ENCODE measurements at places on chromosomes 5 and 9.

GRCh38 chr5:34743878-34744277, 87.8 kb downstream of the RAI14 start:
- DNase-seq, result no peak

DNA sequence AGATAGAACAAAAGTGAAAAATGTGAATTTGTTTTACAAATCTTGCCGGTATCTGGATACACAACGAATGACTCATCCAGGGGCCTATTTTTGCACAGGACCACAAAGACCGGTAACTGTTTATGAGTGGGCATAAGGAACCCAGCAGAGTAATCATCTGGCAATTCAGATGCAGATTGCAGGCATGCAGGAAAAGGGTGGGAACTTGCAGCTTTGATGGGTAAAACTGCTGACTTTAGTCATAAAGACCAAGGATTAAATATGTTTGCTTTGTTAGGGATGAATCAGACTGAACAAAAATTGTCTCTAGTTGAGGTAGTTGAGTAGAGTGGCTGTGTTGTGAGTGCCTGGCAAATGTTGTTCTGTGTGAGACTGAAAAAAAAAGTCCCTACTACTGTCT, 309.6 kb upstream of the CCNH start:
- DNase-seq, result no peak

DNA sequence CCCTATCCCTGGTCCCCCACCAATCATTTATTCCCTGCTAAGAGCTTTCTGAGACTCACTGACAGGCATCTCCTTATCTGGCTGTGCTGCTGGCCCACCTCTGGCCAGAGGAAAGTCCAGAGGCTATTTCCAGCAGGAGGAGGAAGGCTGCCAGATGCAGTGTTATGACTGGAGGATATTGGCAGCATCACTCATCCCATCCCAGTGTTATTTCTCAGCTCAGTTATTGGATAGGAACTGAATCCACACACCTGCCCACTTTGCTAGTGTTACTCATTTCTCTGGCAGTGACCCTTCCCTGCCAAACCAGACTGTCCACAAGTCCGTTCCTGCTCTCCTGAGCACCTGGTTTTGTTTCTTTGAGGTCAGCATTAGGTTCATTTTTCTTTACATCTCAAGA, 228.2 kb downstream of the GRIA1 start:
- DNase-seq, result no peak

- DNase-seq, result no peak
Measured at GRCh38 chr5:41707853-41708603, 162.2 kb downstream of the OXCT1 start.

DNA sequence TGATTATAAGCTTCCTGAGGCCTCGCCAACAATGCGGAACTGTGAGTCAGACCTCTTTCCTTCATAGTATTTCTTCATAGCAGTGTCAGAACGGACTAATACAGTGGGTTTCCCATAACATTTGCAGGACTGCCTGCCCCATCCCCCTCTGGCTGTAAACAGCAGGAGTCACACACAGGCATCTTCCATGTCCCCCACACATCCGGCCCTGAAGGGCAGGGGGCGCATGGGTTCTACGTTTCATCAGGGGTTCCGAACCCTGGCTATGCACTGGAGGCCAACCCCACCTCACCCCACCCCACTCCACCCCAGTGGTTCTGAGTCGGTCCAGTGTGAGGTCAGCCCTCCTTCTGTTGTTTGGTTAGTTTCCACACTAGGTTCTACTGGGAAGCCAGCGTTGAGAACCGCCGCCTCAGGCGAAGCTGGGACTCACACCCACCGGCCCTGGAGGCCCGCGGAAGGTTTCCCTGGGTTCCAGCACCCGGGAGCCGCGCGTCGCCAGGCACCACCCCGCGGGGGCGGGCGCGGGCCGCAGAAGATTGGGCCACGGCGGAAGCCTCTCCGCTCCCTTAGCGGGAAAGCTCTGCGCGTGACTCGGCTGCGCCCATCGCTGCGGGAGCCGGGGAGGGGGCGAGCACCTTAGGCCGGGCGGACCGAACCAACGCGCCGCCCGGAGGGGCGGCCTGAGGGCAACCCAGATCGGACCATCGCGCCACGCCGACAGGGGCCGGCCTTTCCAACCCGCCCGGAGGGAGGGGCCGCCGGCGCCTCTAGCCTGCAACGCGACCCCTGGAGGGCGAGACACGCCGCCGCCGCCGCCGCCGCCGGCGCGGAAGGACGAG, at the start of gene RUSC2:
TSS of gene RUSC2 (plus strand) at position 799 of the 842 bp plus-strand sequence. CDS start 56,411 bp downstream, outside the sequence.
- DNase-seq, result peak; percentile 89

DNA sequence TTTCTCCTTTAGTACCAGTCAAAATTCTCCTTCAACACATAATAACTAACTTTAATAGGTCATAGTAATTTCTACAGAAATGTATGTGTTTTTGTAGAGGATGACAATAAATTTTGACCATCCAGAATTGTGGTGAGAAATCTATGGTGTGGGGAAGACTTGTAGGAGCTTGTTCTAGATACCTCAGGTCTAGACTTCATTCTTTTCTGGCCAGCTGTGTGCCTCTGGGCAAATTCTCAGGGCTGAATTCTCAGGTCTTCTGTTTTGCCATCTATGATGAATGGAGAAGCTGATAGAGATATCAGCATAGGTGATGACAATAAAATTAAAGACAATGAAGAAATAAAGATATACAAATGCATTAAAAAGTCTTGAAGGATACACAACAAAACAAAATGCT, 298.6 kb upstream of the MEF2C start:
- no peak for DNase-seq

DNA sequence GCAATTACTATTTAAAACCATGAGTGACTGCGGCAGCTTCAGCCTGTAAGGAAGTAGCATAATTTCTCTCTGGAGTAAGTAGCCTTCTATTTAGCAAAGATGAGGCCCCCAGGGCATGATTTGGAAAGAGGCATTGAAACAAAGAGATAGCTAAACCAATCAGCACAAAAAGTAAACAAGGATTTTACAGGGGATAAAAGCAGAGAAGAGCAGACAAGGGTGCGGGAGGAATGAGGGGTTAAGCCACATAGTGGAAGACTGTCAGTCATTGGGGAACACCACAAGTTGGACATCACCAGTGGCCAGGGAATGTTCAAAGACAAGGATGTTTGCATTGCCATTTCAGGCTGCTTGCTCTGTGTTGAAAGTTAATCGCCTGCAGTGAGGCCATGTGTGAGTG, 24.0 kb upstream of the C5orf63 start:
- no peak for DNase-seq

DNA sequence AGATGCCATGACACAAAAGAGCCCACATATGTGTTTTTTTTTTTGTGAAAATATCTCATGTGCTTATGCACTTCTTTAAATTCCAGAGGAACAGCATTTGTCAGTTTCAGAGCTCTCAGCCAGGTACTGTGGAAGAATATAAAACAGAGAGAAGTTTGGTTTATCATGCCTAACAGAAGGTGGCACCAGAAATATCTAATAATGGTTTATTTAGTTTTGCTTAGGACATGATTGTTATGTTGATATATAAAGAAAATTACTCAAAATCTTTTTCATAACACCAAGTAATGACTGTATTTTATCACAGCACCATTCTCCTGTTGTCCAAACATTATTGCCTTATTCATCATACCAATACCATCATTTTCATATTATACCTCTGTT, 455.6 kb upstream of the ACTBL2 start:
- DNase-seq, result no peak

GRCh38 chr5:176658007-176658599, 10.8 kb downstream of the TSPAN17 start:
- peak; percentile 56 for DNase-seq

- peak; percentile 9 for DNase-seq
Measured at GRCh38 chr5:67998709-67999261, 216.8 kb upstream of the PIK3R1 start.

DNA sequence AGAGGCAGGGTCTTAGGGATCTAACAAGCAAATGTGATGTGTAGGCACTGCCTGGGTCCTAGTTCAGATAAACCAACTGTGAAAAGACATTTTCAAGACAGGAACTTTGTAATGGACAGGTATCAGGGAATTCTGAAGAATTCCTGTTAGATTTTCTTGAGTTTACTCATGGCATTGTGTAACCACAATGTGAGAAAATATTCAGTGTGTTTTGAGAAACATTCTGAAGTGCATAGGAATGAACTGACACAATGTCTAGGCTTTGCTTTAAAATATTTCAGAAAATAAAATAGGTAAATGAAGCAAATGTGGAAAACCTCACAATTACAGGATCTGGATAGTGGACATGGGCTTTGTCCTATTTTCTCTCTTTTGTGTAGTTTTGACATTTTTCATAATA, 15.2 kb upstream of the AFAP1L1 start:
- no peak for DNase-seq

- DNase-seq, result no peak
Measured at GRCh38 chr9:69034071-69034470, 1.5 kb upstream of the FXN start.

DNA sequence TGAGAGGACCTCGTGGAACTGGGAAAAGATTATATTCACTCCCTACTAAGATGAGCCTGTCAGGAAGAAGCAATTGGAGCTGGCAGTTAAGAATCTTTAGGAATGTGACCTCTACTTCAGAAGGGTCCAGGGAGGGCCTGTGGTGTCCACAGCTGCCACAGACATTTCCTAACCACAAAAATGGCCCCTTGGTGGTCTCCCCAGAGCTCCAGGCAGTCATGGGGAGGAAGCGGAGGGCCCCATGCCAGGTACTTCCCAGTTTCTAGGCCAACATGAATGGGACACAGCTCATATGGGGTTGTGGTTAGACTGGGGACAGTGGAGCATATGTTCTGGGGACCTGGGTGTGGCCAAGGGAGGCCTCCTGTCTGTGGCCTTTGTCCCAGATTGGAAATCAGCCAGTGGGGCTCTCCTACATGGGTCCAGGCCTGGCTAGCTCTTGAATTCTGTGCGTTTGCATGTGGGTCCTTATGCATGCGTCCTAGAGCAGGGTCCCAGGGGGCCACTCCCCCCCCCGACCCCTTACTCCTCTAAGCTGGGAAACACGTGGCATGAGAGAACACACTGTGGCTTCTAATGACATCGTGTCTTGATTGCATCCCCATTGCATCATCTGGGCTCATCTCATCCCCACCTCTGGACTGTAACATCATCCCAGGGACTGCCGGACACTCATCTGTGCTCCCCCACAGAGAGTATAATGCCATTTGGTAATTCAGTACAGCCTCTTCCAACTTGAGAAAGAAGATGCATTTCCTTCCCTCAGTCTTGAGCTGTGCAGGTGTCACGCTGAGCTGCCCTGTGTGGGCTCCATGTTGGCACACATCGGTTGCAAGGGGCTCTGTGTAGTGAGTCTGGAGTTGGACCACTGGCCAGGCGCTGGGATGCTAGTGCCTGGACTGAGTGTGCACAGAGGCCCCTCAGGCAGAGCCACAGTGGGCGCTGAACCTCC, 31.3 kb downstream of the IRF1 start:
- no peak for DNase-seq

GRCh38 chr9:21565155-21565554, 83.0 kb upstream of the IFNE start:
- DNase-seq, result no peak

GRCh38 chr9:126615245-126615790, 1.6 kb downstream of the LMX1B start:
- DNase-seq, result peak; percentile 39

GRCh38 chr5:109668668-109669422, 20.9 kb upstream of the MAN2A1 start:
- DNase-seq, result no peak

DNA sequence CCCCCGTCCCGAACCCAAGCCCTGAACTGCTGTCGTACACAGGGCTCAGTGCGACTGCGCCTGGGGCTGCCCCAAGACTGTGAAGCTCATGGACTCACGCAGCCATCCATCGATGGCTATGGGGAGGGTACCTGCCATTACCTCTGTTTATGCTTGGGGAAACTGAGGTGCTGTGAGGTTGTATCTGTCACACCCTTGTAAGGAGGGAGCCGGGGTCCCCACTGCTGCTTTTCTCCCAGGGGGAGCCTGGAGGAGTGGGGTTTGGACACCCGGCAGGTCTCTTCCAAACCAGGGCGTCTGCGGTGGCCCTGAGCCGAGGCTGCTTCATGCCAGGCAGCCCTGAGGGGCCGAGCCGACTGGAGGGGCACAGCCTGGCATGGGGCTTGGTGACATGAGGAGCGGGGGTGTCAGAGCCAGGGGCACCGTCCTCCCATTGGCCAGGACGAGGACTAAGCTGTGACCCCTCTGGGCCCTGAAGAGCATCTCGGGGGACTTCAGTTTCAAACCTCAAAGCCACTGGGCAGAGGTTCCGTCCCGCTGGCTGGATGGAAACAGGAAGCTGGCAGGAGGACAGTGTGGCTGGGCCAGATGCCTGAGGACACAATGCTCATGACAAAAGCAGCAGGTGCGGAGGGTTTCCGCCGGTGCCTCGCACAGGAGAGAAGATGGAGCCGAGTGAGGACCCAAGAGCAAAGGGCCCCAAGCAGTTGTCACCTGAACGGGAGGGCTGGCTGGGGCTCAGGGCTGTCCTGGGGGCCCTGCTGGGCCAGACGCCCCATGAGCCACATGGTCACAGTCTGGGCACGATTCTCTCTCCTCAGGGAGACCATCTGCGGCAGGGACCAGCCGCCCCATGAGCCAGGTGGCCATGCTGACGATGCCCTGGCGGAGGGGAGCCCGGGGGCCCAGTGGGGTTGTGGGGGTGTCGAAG, 54.4 kb upstream of the EXOC3 start:
- DNase-seq, result no peak

- DNase-seq, result peak; percentile 28
Measured at GRCh38 chr5:103808464-103809106, 246.0 kb upstream of the NUDT12 start.

GRCh38 chr5:62920856-62921255, 342.2 kb downstream of the LRRC70 start:
- no peak for DNase-seq

DNA sequence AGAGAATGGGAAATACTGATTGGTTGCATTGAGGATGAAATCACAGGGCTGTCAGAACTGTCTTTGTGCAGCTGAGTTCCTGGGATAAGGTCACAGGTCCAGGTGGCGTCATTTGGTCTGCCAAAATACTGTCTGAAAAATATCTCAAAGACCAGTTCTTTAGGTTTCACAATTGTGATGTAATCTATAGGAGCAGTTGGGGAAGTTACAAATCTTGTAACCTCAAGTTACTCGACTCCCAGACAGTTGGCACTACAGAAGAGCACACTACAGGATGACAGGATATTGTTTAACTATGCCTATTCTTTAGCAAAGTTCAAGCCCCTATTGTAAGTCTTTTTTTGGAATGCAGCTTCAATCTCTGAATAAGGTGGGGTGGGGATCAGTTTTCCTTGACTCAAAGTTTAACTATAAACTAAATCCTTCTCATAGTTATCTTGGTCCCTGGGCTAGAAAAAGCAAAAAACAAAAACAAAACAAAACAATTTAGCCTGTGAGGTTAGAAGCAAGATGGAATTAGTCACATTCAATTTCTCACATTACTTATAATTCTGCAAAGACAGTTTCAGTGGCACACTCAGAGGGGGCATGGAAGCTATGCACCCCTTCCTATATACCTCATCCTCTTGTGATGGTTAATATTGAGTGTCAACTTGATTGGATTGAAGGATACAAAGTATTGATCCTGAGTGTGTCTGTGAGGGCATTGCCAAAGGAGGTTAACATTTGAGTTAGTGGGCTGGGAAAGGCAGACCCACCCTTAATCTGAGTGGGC, 276.0 kb downstream of the AUH start:
- no peak for DNase-seq

GRCh38 chr5:154714266-154714986, 40.8 kb upstream of the LARP1 start:
- DNase-seq, result peak; percentile 54

GRCh38 chr9:97703437-97704344, 6.6 kb upstream of the XPA start:
- no peak for DNase-seq

Measured in thyroid gland (tissue), 4 donors.